EL (cell line): ENCODE measurements at places on chromosomes 2 and 18.

- DNase-seq: no peak
These were observed 58.1 kb upstream of the DYNAP start for GRCh38 chr18:54532962-54533361.

DNA sequence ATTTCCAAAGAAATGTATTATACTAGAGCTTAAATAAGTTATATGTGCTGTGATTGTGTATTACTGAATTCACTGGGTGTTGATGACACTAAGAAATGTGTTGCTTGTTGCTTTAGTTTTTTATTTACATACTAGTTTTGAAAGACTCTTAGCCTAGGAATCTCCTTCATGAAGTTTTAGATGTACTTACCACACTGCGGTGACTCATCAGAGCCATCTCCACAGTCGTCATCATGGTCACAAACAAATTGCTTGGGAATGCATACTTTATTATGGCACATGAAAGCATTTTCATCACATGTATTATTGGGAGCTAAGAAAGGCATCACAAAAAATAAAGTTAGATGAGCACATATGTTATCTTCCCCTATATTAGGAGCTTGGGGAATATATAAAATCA is 1624.2 kb downstream of the LRP1B start:
- no peak for DNase-seq

- no peak for DNase-seq
These were observed 16.5 kb downstream of the CNRIP1 start for GRCh38 chr2:68303033-68303901.

- DNase-seq: no peak
These were observed 133.1 kb downstream of the ARL4C start for GRCh38 chr2:234363647-234364294.

DNA sequence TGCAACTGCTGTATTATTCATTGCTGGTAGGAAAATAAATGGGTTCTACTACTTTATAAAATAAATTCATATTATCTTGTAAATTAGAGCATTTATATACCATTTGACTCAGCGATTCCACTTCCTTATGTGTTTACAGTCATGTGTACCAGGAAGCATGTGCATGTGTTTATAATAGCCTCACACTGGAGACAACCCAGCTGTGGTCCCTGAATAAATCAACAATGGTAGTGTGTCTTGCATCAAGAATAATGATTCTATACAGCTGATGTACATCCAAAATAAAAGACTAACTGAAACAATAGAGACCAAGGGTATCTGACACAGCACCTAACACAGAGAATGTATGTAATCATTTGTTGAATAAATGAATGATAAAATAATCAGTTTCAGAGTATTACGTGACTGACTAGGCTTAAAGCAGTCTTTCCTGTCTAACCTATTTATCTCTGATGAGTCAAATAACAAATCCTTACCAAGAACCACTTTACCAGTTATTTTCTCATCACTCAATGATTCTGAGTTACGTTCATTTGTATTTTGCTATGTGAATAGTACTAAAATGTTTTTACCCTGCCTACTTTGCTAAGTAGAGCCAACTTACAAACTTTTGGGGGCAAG is 216.8 kb downstream of the UBE2E3 start:
- no peak for DNase-seq

DNA sequence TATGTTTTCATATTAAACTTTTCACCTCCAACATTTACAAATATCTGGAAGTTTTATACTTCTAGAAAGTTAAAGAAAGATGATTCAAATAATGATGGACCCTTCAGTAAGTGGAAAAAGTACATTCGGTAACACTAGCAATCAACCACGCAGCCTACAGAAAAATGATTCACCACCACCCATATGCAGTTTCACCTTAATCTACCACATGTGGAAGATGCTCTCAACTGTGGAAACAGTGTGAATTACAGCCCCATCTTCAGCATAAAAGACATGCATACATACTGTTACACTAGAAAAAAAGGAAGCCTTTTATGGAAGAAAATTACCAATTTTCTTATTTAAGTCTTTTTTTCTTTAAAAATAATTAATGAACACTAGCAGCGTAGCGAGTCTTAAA is 1.1 kb downstream of the SLC38A11 start:
- no peak for DNase-seq

GRCh38 chr2:20619624-20620024 is 31.3 kb downstream of the HS1BP3 start:
- peak; percentile 32 for DNase-seq

GRCh38 chr2:53036196-53036595 is 731.4 kb upstream of the CHAC2 start:
- peak; percentile 79 for DNase-seq

- DNase-seq: no peak
These were observed 188.7 kb upstream of the SMAD2 start for GRCh38 chr18:48119204-48119603.

DNA sequence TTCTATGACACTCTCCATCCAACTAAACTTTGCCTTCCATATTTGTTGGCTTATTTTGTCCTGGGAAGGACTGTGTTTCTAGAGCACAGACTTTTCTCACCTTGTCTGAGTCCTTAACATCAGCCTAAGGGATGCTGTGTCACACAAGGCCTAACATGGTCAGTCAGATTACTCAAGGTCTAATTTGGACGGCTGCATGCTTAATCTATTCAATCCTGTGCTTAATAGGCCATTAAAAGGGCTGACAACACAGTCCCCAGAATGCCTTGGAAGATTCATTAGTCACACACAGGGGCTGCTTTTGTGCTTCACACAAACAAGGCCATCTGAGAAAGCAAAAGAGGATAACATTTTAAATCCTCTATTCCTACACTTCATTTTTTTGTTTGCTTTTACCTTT is 84.0 kb downstream of the DYNAP start:
- no peak for DNase-seq

GRCh38 chr2:230668184-230668938 is 44.3 kb upstream of the CAB39 start:
- DNase-seq: no peak

GRCh38 chr2:48122166-48122565 is 215.9 kb upstream of the FBXO11 start:
- DNase-seq: no peak
